Small intestine (tissue), 16 donors: ENCODE measurements at places on chromosomes 6 and 20.

GRCh38 chr6:14464055-14464454 is 346.5 kb downstream of the CD83 start:
- no peaks in the 10 kb centered on the region for H3K4me1 ChIP-seq
- no peak for DNase-seq
- no peaks in the 10 kb centered on the region for H3K27me3 ChIP-seq
- no peak overlapping the region for H3K27ac ChIP-seq

DNA sequence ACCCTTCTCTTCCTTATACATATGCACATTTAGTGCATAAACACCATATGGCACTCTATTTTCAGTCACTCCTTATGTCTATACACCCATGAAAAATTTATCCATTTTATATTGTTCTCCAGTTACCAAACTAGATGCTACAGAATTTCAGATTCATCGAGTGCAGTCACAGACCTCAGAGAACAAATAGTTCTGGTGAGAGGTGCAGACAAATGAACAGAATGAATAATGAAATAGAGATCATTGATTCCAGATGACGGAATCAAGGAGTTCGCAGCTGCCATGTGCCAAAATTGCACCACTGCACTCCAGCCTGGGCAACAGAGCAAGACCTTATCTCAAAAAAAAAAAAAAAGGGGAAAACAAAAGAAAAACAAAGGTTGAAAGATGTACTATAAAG is 214.8 kb upstream of the CEP162 start:
- no peaks in the 10 kb centered on the region for H3K27me3 ChIP-seq
- no peaks in the 10 kb centered on the region for H3K4me1 ChIP-seq
- H3K27ac ChIP-seq = no peak overlapping the region
- no peaks in the 10 kb centered on the region for H3K36me3 ChIP-seq

DNA sequence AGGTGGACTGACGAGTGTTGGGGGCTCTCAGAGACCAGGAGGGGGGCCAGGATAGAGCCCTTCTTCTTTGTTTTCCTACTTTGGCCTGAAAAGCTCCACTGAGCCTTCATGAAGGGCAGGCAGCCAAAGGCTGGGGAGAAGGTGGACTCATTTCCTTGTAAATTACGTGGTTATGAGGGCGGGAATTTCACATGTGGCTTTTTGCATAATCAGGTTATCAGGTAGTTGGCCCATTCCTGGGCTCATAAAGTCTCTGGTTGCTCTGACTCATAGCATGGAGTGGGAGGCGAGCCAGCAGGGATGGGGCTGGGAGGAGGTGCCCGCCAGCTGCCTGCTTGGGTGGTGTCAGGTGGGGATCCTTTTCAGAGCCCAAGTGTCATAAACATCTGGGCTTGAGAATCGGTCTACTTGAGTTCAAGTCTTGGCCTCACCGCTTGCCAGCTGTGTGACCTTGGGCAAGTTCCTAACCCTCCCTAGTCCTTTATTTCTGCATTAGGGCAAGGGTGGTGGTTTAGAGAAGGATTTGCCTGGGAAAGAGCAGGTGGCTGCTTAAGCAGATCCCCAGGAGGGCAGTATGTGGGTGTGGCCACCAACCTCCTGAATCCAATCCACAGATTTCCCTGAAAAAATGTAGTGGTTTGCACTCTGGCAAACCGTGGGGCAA is 26.5 kb upstream of the RNF24 start:
- no peak overlapping the region for H3K4me3 ChIP-seq
- H3K4me1 ChIP-seq = peaks cover 5% of the 10 kb centered on the region
- peak; percentile 95 for DNase-seq
- no peaks in the 10 kb centered on the region for H3K27me3 ChIP-seq

DNA sequence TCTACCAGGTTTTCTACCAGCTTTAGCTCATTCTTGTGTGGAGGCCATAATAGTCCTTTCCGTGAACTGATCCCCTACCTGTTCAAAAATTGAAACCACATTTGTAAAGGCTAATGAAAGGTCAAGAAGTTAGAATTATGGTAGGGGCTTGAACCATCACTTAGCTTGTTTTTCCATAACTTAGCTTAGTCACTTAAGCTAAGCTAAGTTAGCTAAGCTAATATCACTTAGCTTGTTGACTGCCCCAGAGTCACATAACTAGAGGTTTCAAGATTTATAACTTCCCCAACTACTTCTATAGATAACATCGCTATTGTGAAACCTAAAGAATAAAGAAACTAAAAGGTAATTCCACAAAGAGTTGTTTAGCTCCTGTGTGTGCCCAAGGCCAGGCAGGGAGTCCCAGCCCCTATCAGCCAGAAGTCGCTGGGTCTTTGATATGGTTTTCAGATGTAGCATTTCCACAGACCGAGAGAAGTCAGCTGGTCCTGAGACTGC is 131.8 kb downstream of the VEGFA start:
- no peaks in the 10 kb centered on the region for H3K4me1 ChIP-seq
- no peak overlapping the region for H3K4me3 ChIP-seq
- H3K27me3 ChIP-seq = no peaks in the 10 kb centered on the region

DNA sequence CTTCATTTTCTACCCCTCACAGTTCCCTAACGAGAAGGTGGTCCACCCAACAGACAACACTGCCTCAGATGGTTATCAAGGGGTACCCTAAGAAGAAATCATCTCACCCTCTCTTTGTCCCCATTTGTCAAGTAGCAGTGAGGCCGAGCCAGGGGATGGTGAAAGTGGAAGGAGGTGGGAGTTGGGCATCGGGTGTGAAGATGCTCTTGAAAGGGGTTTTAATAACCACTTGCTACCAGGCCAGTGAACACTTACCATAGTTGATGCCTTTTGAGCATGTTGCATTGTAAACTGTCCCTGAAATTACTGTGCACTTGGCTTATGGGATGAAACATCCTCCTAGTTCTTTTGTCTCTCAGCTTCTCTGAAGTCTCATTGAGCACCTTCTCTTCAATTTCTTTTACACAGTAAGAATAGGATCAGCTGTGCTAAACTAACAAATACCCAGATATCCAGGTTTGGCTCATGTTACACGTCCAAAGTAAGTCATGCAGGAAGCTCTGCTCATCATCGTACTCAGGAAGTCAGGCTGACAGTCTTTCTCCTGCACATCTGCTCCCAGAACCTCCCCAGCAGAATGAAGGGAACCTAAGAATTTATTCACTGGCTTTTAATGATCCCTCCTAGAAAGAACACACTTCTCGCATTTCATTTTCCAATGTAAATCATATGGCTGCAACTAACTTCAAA is 13.3 kb downstream of the HLA-DPB1 start:
- H3K36me3 ChIP-seq = no peaks in the 10 kb centered on the region
- DNase-seq = no peak
- no peaks in the 10 kb centered on the region for H3K4me1 ChIP-seq
- H3K4me3 ChIP-seq = no peak overlapping the region
